ENCODE measurements at places on chromosomes 4 and X.

DNA sequence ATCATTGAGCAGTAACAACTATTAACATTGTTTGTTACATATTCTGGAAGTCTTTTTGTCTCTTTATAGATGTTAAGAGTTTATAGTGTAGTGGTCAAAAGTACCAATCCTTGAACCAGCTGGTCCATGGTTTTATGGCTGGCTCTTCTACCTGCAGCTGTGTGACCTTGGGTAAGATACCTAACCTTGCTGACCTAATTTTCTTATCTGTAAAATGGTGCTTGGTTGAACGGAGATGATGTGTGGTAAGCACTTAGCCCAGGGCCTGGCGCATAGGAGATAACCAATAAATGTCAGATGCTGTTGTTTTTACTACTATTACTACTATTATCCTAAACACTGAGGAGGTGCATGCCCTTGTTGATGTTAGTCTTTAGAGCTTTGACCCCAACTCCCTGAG, 116.6 kb downstream of the TMEM164 start:
- DNase-seq = no peak

- no peak for DNase-seq
Observed at GRCh38 chrX:114252186-114252585, 331.7 kb upstream of the HTR2C start.

- no peak for DNase-seq
Observed at GRCh38 chr4:110020646-110021443, 108.2 kb downstream of the EGF start.

- DNase-seq = no peak
Observed at GRCh38 chr4:39687014-39687413, 10.9 kb upstream of the UBE2K start.

- no peak for DNase-seq
Observed at GRCh38 chrX:54157561-54157960, 25.5 kb downstream of the FAM120C start.

GRCh38 chr4:41882625-41883347, 52.4 kb upstream of the TMEM33 start:
- no peak for DNase-seq

- no peak for DNase-seq
Observed at GRCh38 chrX:112642349-112642748, 37.4 kb downstream of the LHFPL1 start.

GRCh38 chr4:78951862-78952472, 12.7 kb upstream of the PAQR3 start:
- no peak for DNase-seq

- DNase-seq = no peak
Observed at GRCh38 chr4:16114546-16114945, 30.7 kb upstream of the PROM1 start.

- no peak for DNase-seq
Observed at GRCh38 chrX:49177338-49177833, 5.7 kb downstream of the PLP2 start.

DNA sequence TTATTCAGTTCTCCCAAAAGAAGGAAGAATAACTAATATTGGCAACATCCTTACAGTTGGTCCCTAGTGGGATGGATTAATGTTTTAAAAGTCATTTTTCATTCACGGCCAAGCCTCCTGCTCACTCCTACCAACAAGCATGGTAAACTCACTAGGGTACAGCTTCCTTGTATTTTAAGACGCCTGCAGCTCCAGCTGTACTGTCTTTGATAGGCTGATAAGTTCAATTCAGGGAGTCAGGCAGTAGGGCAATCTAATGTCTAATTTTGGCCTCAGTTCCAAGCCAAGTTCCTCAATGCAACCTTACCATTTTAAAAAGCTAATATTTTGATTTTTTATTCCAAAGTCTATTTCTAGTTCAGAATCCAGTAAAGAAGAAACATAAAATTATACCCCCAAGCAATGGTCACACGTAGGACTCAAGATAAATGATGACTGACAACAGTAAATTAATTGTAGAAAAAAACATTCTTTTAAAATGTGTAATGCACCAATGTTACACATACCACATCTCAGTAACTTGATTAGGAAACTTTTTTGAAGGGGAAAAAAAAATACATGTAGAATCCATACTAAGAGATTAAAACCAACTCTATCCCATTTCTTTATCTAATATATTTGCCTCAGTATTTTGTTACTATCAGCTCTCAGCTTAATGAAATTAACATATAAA, 9.3 kb downstream of the LCORL start:
- no peak for DNase-seq

DNA sequence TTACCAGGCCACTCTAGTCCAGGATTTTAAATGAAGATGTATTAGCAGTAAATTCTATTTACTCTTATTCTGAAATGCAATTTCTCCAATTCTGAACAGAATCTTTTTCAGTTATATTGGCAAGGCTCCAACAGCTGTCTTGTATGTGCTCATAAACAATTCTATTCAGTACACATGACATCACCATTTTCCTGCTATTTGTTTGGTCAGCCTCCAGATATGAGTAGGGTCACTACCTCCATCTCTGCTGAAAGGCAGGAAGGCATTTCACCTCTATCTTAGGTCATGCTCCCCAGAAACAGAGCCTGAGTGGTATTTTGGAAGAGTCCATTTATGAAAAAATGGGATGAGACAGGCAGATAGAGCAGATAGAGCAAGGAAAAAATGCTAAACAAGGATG, 151.1 kb upstream of the ADGRL3 start:
- no peak for DNase-seq

GRCh38 chr4:14650127-14650526, 352.2 kb upstream of the CPEB2 start:
- DNase-seq = no peak

Data from HS-27A (cell line).